ENCODE measurements at places on chromosomes 12 and 14.

DNA sequence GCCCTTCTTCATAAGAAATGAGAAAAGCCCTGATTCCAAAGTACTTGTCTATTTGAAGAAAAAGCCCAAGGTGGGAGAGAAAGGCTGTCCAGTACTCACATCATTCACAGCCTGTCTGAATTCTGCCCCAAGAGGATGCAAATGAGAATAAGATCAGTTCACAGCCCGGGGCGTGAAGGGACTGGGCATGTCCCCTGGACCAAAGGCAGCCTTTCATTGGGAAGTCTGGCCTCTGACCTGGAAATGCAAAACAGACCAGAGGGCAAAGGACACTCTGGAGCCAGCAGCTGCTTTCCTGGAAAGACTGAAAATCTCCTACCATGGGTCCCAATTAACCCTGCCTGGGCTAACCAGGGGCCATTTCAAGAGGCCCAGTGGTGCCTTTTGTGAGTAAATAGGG is 191.2 kb upstream of the PELI2 start:
- DNase-seq = no peak

GRCh38 chr14:65731933-65732506 is 319.5 kb downstream of the FUT8 start:
- no peak for DNase-seq

- DNase-seq = peak; percentile 30
Measured at GRCh38 chr14:35285168-35286002, 6.8 kb upstream of the PSMA6 start.

GRCh38 chr12:12776261-12776660 is 9.2 kb upstream of the APOLD1 start:
- DNase-seq = no peak

DNA sequence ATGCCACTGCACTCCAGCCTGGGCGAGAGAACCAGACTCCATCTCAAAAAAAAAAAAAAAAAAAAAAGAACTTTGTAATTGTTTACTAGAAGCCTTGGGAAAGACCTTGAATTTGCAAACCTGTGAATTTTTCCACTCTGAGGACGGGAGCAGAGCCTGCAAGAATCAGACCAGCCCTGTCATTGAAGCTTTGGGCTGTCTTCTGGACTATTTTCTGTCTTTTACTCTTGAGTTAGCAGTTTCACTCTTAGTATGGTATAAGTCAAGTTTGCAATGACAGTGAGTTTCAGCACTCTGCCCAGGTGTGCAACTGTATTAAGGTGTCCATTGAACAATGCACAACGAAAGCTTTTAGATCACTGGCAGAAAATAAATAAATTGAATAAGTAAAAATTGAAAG is 81.4 kb upstream of the KRAS start:
- no peak for DNase-seq

- DNase-seq = peak; percentile 52
Measured at GRCh38 chr14:58077621-58078020, 74.4 kb downstream of the ARMH4 start.

GRCh38 chr12:29778531-29778930 is 5.2 kb downstream of the TMTC1 start:
- no peak for DNase-seq

- DNase-seq = no peak
Measured at GRCh38 chr12:120067084-120067869, 49.3 kb downstream of the RAB35 start.

GRCh38 chr12:44929236-44929885 is 53.2 kb upstream of the NELL2 start:
- no peak for DNase-seq

- peak; percentile 33 for DNase-seq
Measured at GRCh38 chr14:94115058-94115591, 4.6 kb downstream of the IFI27 start.

GRCh38 chr14:91869556-91869955 is 2.2 kb upstream of the TC2N start:
- DNase-seq = no peak

DNA sequence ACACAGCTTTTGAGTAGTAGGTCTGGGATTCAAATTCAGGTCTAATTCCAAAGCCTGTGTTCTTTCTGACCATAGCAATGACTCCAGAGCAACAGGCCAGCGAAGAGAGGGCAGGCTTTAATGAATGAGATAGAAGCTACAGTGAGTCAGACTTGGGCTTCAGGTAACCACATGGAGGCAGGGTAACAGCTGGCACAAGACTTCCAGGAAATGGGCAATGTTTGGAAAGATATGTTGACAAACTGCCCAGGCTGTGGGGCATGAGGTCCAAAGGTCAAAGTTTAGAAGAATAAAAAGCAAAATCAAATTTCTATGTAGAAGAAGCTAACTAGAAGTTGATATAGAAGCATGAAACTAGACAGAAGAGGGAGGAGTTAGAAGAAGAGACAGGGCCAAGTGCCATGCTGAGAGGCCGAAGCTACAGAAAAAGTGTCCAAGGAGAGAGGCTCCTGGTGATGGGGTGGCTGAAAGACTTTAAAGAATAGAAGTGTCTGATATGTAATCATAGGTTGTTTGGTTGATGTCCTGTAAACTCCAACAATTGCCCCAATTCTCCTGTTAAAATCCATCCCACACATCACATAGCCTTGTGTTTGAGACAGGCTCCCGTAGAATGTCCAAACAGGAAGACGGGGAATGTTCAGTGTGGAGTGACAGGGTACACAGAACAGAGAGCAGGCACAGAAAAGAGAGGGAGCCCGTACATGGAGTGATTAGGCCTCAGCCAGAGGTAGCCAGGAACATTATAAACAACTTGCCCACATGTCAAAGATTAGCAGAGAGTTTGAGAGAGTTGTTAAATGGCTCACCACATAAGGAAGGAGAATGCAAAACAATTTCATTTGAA is 384.7 kb downstream of the CCDC91 start:
- no peak for DNase-seq

DNA sequence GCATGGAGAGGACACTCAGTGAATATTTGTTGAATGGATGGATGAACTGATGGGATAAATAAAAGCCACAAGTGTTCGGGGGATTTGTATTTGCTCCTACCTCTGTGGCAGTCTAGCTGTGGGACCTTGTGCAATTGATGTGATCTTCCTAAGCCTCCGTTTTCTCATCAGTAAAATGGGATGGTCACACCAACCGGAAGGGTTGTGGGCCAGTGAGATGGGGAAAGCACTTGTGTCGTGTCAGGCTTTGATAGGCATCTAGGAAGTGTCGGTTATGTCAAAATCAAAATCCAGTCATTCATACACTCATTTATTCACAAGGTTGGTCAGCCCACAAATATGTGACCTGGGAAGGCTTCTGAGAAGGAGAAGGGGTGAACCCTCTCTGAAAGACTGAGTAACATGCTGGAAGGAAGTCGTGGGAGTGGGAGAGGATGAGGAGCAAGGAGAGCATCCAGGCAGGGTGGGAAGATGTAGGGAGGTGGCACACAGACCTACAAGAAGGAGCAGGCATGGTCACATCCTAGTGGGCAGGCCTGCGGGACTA is 7.8 kb upstream of the SERPINA9 start:
- DNase-seq = peak; percentile 62

GRCh38 chr12:85310456-85311076 is 30.5 kb downstream of the ALX1 start:
- DNase-seq = peak; percentile 26

- DNase-seq = no peak
Measured at GRCh38 chr14:101711041-101711856, 50.3 kb upstream of the PPP2R5C start.

DNA sequence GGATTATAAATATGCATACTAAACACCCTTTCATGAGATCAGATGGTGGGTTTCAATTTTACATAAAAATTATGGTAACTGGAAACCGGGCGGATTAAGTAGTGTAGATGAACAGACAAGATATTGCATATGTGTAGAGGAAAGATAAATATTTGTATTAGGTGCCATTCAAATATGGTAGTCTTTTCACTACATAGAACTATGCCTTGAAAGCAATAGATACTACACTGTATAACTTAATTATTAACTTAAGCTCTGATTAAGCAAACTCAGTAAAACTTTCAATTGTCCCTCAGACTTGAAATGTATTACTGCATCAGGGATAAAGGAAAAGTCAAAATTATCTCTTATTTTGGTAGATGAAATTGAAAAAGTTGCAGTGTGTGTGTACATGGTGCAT is 1.9 kb downstream of the PTPN21 start:
- no peak for DNase-seq

GRCh38 chr14:104331871-104332605 is 193.7 kb downstream of the KIF26A start:
- DNase-seq = no peak

DNA sequence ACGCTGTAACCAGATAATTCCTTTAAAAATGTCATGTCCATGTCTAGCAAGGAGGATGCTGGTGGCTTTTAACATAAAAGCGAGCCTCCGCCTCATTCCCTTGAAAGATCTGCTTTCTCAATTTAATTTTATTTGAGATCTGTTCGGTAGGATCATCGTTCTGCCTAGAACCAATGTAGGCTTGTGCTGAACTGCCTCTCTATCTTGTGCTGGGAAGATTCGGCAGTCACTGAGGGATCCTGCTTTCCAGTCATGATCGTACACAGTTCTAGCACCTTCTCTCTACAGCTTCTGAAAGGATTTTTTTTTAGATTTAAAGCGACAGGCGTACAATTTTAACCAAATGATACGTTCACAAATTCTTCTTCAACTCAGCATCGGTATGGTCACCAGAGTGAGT is 54.3 kb downstream of the PEBP1 start:
- DNase-seq = peak; percentile 61

DNA sequence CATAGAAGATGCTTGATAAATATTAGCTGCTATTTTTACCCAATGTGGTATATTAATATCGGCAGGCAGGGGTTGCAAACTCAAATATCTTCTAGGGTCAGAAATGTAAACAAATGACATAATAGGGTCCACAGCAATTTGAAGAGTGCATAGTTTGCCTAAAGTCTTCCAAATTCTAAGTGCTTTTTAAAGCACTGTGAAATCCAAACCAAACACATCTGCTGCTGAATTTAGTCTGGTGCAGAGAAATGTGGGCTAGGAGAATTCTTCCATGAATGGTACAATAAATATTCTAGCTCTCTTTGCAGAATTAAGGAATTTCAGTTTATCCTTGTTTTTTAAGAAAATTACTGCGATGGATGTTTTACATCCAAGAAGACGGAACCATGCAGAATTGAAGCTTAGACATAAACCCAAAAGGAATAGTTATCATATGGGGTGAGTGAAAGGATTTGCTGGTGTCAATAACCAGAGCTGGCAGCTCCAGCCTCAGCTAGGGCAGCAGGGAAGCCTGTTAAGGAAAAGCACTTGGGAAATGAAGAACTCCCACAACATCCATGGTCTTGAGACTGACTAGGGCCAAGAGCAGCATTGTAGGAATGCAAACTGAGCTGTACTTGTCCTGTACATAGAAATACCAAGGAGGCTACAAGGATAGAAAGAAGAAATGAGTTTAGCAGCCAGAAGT is 65.5 kb downstream of the PTPRR start:
- DNase-seq = no peak

DNA sequence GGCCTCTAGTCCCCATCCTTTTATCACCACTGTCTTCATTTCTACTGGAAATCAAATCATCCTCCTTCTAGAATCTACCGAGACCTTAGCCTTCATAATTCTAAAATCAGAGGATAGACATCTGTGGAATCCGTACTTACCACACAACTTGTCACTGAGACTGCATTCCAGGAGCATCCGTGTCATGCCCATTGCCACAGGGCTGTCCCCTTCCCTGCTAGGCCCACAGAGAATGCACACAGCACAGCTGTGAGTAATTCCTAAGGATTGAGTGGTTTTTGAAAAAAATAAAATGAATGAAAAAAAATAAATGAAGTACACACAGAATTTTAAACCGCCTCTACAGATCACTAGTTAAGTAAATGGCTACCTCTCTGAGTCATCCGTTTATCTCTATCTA is 21.0 kb upstream of the MAGOHB start:
- DNase-seq = peak; percentile 80

GRCh38 chr12:42421844-42422779 is 96.1 kb downstream of the PPHLN1 start:
- DNase-seq = peak; percentile 70

GRCh38 chr12:73307260-73307659 is 1035.1 kb downstream of the TRHDE start:
- no peak for DNase-seq

DNA sequence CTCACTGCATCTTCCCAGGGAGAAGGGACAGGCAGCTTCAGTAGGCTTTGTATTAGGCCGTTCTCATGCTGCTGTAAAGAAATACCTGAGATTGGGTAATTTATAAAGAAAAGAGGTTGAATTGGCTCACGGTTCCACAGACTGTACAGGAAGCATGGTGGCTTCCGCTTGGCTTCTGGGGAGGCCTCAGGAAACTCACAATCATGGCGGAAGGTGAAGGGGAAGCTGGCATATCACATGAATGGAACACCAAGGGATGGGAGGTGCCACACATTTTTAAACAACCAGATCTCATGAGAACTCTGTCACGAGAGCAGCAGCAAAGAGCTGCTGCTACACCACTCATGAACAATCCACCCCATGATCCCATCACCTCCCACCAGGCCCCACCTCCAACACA is 182.2 kb upstream of the SFSWAP start:
- DNase-seq = no peak

- peak; percentile 64 for DNase-seq
Measured at GRCh38 chr12:14896521-14897169, 11.0 kb upstream of the MGP start.

GRCh38 chr12:104671409-104672095 is 214.8 kb downstream of the CHST11 start:
- DNase-seq = peak; percentile 96

GRCh38 chr12:68381476-68382219 is 49.5 kb upstream of the MDM1 start:
- DNase-seq = no peak

DNA sequence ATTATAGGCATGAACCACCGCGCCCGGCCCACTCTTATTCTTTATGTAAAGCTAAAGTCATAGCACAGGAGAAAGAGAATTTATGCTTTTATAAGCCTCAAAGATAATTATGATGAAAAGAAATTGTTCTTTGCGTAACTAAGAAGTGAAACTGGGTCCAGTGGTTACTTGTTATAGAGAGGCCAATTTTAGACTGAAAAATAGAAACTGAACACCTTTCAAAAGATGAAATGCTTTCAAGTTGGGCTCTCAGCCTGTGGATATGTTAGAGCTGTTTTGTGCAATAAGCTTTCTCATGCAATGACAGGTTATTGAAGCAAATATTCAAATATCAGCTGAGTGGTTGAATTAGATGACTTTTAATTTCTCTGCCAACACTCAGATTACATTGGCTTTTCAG is 7.9 kb downstream of the TMEM253 start:
- no peak for DNase-seq

GRCh38 chr12:12461923-12462315 is 100.7 kb downstream of the DUSP16 start:
- DNase-seq = no peak

- DNase-seq = no peak
Measured at GRCh38 chr12:128949086-128949485, 95.8 kb downstream of the GLT1D1 start.

Measured in GM23248 (cell line).